NCI-H1092 treated with DMSO at 0.1 percent for 48 hours (cell line): ENCODE measurements at places on chromosomes 2 and 18.

DNA sequence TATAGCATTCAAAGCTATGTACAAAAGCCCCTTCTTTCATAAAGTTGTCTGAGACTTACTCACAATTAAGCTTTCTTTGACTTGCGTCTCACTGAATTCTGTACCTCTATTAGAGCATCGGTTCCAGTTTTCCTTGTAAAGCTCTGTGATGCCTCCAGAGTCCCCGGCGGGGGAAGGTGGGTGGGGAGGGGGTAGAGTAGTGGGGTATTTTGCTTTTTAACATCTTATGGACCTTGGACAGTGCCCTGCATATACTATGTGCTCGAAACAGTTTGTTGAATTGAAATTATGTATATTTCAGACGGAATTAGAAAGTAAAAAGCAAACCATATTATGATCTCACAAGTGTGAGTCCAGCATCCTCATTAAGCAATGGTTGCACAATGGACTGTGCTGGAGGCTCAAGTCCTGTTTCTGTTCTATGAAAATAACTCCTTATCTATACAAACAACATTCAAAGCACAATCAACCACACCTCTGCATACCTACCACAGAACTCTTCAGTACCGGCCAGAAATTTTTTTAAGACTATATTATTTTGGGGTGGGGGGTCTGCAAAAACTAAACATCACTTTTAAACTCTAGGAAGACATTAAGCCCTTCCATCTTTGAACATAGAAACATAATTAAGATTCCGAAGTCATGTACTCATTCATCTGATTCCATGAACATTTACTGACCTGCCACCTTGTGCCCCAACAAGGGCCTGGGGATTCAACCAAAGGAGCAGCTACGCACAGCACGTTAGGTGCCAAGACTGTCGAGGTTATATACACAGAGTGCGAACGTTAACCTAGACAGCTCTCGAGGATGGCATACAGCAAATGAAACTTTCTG, 908 bp downstream of the STAT1 start:
- DNase-seq, result no peak

DNA sequence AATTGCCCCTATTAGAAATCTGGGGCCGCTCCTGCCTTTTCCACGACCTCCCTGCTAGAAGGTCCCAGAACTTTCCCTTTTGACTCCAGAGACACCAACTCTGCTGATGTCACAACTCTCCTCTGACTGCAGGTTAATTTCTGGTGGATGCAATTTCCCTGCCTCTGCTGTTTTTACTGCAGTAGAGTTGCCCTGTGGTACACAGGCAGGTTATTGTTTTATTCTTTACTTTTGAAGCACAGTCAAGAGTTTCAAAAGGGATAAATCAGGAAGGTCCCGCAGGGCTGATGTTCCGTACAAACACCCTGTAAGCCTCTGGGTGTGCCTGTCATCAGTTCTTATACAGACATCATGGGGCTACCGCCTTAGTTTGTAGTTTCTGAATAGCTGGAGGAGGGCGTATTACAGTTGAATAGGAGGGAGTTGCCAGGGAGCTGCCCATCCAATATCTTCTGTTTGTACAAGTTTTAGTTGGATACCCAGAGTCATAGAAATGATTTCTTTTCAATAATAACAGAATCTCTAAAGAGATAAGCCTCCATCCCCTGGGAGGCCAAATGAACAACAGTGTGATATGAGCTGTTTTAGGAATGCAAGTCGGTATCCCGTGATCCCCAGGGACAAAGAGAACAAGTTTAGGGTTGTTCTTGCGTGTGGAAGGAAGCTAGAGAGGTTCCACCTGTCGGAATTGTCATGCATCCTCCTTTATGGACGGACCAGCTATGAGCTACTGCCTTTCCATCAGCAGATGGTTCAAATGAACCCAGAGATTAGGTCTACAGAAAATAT, 108.4 kb upstream of the COPS8 start:
- no peak for DNase-seq

- DNase-seq, result no peak
These were observed 55.9 kb downstream of the RELCH start for GRCh38 chr18:62242955-62243354.

- no peak for DNase-seq
These were observed 280.4 kb upstream of the COL3A1 start for GRCh38 chr2:188693771-188694170.

DNA sequence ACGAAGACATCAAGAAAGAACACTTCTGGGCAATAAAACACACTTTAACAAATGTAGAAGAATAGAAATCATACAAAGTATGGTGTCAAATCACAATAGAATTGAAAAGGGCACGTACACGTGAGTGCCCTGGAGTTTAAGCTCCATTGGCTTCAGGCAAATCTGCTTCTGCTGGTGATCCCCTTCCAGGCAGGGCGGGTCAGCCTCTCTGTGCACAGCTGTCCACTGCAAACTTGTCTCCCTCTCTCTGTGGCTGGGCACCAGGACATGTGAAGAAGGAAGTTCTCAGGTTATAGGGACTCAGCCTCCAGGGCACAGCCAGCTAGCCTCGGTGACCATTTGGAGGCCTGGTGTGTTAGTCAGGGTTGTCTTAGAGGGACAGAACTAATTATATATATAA, 66.0 kb downstream of the ST3GAL5 start:
- no peak for DNase-seq

- no peak for DNase-seq
These were observed 70.1 kb upstream of the BZW1 start for GRCh38 chr2:200741468-200742202.
